ENCODE measurements at places on chromosomes 13 and 19.

DNA sequence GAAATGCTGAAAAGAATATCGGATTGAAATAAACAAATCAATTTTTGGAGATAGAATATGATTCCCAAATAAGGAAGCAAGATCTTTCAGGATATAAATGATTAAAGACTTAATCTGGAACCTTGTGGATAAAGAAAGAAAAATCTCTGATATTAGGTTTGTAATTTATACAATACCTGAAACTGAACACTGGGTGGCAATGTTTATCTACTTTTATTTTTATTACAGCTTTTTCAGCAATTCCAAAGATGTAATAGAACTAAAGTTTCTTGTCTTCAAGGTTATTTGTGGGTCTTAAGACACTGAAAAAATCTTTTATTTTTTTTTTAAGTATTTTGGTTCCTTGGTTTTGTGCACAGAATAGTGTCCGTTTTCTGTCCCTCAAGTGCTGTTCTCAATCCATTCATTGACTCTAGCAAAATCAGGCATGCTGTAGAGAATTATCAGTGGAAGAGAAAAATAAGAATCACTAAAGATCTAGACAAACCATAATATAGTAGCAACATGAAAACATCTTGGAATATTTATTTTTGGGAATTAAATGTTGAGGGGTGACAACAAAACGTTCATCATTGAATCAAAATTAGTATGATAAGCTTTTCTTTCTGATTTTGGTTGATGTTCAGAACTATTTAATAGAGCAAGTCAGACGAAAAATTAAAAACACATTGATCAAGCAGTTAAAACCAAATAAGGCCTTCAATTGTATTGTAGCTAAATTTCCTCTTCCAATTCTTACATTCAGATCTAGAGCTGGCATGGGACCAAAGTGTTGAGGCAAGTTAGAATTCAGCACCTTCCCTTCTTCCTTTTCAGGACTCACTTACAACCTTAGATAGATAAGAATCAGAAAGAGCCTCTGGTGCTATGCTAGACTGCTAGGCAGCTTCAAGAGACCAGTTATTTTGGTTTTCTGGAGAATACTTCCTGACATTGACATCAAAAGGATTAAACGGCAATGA lies 704.4 kb upstream of the PCDH20 start:
- no peak for DNase-seq

GRCh38 chr13:39209731-39210531 lies 171.7 kb downstream of the NHLRC3 start:
- no peak for DNase-seq

DNA sequence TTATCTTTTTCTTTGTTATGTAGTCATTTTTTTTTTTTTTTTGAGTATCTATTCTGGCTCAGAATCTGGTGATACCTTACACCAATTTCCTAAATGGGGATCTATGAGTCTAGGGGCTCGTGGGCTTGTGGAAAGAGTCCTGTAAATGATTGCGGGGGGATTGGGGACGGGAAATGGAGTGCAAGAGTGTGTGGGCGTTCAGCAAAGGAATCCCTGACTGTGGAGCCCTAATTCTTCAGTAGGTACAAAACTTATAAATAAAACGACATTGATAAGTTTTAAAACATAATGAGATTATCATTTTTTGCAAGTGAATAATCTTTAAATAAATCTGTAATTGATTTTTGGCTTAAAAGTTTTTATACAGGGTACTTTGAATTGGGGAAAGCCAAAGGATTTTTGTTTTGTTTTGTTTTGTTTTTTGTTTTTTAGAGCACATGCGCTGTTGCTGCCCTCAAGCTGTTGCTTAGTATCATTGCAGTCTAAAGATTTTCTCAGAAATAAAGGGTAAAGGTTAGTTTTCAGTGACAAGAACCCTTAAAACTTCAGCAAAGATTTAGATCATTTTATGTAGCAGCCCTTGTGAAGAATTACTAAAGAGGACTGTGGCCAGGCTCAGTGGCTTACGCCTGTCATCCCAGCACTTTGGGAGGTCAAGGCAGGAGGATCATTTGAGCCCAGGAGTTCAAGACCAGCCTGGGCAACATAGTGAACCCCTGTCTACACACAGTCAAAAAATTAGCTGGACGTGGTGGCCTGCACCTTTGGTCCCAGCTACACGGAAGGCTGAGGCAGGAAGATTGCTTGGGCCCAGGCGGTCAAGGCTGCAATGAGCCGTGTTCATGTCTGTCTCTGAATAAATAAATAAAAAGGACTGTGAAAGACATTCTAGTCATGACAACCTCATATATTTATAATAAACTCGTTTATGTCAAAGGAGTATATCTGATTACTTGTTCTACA lies 1.7 kb downstream of the ERCC5 start:
- DNase-seq, result no peak

- DNase-seq, result no peak
Observed at GRCh38 chr13:101535192-101535746, 82.8 kb downstream of the ITGBL1 start.

- peak; percentile 68 for DNase-seq
Observed at GRCh38 chr19:18419195-18419698, at the start of gene SSBP4. SSBP4 (plus strand) TSS chr19:18419398; CDS start chr19:18419649, 251 bp downstream.

GRCh38 chr19:42113641-42114348 lies 18.5 kb downstream of the POU2F2 start:
- no peak for DNase-seq

DNA sequence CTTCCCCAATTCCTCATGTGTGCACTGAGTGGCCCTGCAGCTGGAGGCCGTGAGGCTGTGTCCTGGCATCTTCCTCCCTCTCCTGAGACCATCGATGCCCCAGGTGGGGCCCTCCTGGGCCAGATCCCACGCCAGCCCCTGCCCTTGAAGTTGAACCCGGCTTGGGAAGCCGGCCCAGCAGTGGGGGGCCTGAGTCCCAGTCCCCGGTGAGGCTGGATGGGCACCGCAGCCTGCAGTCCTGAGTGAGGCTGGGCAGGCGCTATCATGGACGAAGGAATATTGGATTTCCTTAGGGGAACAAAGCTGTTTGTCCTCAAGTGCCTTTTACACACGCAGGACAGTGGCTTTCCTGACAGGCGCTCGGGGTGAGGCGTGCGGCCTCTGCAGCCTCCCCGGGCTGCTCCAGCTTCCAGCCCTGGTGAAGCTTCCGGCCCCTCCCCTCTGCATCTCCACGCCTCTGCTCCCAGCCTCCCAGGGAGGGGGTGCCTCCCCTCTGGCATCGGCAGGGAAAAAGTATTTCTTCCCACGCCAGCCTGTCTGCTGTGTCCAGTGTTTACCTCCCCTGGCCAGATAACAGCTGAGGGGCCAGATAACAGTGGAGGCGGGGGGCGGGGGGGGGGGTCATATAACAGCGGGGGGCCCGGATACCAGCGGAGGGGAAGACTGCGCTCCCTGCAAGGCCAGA lies 159.5 kb downstream of the KDM4B start:
- no peak for DNase-seq

DNA sequence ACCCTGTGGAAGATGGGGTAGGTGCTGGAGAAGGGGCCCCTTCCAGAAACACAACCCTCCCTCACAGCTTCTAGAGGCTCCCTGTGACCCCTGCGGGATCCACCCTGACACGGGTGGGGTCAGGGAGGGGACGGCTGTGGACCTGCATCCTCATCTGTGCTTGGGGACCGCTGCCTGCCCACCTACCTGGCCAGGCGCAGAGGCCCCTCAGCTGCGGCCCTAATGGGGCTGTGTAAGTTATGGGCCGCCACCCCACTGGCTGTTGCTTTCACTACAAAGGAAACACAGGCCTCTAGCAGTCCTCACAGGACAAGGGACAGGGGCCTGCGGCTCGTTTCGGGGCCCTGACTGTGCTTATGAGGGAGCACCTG lies 7.0 kb upstream of the CTXN1 start:
- no peak for DNase-seq

DNA sequence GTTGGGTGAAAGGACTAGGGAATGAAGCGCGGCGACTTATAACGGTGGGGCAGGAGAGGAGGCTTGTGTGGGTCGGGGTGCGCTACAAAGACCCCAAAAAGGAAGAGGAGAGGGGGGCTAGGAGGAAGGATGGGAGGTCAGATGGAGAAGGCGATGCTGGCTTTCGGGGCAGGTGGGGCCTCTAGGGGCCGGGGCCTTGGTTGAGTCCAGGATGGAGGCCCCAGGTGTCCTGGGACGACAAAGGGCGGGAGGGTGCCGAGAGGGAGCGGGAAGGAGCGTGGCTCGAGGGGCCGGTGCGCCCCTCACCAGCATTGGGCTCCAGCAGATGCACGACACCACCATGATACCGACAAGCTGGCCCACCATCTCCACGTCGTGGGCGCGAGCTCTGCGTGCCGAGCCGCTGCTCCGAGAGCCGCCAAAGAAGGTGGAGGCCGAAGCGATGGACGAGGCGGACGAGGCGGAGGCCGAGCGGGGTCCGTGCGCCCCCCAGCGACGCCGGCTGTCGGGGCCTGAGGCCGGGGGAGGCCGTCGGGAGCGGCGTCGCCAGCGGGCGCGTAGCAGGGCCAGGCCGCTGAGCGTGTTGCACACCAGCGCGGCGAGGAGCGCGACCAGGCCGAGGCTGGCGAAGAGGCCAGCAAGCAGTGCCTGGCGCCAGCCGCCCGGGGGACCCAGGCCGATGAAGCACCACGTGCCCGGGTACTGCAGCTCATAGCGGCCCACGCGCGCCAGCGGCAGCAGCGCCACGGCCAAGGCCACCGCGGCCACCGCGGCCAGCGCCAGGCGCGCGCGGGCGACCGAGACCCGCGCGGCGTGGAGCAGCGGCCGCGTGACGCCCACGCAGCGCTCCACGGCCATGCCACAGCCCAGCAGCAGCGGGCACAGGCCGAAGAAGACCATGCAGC lies 1.8 kb downstream of the PTGER1 start:
- DNase-seq, result no peak

DNA sequence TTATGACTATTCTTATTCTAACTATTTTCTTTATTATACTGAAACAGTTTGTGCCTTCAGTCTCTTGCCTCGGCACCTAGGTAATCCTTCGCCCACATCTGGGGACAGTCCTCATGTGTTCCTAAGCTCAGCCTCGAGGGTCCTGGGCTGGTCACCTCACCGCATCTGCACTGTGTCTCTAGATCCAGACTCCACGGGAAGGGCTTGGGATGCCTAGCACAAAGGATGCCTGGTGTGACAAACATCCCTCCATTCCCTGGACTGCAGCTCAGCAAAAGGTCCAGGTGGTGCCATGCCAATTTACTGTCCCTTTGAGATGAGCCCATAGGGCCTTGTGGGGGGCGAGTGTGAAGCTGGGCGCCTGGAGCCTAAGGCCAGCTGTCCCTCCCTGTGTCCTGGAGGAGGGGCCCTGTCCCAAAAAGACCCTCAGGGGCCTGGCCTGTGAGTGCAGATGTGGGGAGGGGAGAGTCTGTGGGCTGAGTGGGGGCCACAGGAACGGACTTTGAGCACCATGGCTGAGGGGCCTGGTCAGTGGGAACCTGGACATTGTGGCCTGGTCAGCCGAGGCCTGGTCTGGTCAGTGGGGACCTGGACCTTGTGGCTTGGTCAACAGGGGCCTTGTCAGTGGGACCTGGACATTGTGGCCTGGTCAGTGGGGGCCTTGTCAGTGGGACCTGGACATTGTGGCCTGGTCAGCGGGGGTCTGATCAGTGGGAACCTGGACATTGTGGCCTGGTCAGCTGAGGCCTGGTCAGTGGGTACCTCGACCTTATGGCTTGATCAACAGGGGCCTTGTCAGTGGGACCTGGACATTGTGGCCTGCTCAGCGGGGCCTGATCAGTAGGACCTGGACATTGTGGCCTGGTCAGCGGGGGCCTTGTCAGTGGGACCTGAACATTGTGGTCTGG lies 45.1 kb upstream of the TPM4 start:
- no peak for DNase-seq

DNA sequence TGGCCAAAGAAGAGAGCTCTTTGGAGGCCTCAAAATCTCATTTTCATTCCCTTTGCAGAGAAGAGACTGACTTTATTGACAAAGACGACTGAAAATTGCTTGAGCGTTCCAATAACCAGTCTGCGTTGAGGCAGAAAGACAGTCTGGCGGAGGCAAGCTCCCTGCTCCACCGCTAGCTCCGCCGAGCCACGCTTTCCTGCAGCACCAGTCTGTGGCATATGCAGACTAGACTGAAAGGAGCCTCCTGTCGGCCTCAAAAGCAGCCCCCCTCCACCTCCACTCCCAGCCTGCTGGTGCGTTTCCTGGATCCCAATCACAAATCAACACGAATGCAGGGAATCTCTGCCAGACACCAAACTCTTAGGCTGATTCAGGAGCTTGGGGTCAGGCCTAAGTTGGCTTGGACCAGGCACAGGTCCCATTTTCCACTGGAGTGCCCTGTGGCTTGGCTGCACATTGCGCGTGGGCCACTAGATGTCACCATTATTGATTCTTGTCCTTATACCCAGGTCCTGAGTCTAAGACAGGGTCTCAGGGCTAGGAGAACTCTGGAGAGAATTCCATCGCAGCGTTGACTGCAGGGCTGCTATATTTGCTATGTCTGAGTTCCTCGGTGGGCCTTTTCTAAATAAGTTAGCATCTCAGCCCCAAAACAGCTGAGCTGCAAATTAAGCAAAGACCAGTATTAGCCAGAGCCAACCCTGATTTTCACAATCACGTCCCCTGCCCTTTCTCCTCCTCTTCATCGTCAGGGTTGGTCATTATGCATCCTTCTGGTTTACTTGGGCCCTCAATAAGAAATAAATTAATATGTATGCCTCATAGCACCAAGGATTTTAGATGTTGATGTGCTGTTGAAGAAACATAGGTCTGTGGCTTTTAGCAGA lies 5.2 kb upstream of the ZNF507 start:
- DNase-seq, result peak; percentile 53

GRCh38 chr13:27053902-27054595 lies 117.6 kb downstream of the USP12 start:
- DNase-seq, result no peak

DNA sequence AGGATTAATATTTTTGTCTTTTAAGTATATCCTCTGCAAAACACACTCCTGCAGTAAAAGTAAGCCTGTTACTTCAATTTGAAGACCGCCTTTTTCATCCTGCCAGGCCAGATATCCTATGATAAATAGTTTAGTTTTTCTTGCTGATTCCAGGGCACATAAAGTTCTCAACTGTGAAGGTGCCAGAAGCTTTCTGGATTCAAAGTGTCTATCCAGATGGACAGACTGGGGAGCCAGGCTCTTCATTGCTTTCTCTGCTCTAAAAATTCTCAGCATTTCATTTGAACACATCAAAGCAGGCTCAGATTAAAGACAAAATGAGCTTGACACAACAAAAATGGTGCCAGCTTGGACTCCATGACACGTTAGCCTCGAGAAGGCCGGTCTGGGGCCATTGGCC lies 53.6 kb upstream of the UBL3 start:
- no peak for DNase-seq

DNA sequence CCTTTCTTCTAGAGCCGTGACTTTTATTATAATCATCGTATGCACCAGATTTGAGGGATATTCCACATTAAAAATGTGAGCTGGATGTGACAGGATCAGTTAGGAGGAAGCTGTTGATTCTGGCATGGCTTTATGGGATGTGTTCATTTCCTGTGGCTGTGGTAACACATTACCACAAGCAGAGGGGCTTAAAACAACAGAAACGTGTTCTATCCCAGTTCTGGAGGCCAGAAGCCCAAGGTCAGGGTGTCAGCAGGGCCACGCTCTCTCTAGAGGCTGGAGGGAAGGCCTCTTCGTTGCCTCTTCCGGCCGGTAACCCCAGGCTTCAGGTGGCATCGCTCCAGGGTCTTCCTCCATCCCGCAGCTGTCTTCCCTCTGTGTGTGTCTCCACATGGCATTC lies 14.5 kb downstream of the MED25 start:
- DNase-seq, result no peak
